ELF-1 (cell line): ENCODE measurements at places on chromosomes 4 and X.

GRCh38 chr4:104756837-104757236 lies 262.1 kb upstream of the CXXC4 start:
- no peak for DNase-seq

DNA sequence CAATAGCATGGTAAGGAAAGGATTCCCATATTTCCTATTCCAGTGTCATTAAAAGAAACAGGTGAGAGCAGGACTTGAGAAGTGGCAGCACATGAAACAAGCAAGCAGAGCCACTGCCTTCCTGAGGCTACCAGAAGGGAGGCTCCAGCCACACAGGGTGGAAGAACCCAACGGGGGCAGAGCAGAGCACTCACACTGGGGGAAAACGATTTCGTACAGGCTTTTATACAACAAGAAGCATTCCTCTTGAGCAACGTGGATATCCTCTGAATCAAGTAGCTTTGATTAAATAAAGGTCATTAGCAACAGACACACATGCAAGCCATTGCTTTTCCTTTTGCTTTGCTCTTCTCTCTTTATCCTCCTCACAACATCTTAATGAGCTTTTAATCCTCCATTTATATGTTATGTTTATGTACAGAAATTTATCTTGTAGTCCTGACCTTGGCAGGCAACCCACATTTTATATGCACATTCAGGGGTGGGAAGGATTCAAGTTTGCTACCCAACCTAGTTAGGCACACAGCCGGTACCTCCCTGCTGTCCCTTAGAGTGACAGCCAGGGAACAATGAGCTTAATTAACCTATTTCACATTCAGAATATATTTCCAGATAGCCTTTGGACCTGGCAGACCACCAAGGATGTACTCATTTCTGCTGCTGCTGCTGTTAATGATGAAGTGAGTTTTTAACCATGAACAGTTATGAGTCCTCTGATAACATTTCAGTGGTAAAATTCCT lies 202.1 kb downstream of the ARHGAP24 start:
- no peak for DNase-seq

DNA sequence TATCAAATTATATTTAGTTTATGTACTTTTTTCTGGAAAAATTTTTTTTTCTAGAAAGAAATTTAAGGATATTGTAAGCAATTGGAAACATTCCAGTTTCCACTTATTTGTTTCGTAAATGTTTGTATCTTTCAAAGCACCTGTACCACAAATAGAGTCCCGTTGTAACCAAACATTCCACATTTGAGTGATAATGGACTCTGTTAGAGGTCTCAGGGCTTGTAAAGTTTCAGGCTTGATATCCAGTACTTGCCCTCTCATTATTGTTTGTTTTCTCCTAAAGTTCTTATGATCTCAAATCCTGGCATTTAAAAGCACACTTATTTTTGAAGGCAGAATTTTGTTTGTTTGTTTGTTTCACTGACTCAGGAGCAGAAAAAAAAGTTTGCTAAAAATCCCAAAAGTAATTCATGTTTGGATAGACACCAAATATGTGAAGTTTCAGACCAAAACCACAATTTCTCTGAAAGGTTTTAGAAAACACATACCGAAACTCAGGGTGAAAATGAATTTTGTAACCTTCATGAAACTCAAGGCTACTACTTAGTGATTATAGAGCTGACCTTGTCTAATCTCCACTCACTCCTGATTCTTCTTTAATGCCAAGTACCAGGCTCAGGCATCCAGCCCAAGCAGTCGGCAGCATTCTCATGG lies 5.7 kb upstream of the TMEM192 start:
- no peak for DNase-seq

DNA sequence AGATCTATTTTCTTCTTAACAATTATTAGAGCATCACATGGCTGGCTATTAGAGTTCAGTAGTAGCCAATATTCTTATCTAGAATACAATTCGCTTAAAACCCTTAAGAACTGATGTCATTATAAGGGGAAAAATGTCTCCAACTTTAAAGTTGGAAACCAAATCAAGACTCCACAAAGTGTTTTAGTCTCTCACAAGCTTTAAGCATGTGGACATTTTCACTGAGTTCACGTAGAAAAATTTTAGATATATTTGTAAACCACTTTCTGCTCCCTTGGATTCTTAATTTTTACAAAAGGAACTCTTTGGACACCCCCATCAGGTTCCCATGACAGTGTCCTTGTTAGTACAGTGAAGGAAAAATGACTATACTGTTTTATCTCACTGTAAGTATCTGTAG lies 123.9 kb upstream of the NAP1L5 start:
- no peak for DNase-seq

- DNase-seq = no peak
Measured at GRCh38 chrX:23228454-23228853, 106.2 kb upstream of the PTCHD1 start.

- DNase-seq = no peak
Measured at GRCh38 chrX:101232316-101232715, 12.7 kb downstream of the DRP2 start.

GRCh38 chr4:142719854-142720541 lies 126.1 kb downstream of the INPP4B start:
- DNase-seq = no peak

GRCh38 chrX:117711782-117712181 lies 404.8 kb downstream of the KLHL13 start:
- DNase-seq = no peak
